ENCODE measurements at places on chromosomes 3 and 15.

GRCh38 chr3:14256561-14257342 lies 78.1 kb downstream of the LSM3 start:
- no peak for DNase-seq

DNA sequence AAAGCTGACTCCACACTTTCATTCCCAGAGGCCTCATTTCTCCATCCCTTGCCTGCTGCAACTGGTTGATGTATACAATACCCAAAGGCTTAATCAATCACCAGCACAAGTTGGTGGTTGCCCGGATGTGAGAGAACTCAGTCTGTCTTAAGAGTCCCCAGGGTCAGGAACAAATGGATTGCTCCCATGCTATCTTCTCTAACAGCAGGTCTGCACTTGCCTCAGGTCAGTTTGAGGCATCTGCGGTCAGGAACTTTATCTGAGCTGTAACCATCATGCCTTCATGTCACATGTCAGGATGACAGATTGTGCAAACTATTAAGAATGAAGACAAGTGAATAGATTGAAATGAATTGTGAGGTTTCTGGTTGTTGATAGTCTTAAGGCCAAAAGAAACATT lies 56.1 kb downstream of the BFSP2 start:
- DNase-seq, result no peak

GRCh38 chr3:31314258-31314657 lies 218.5 kb upstream of the STT3B start:
- no peak for DNase-seq

DNA sequence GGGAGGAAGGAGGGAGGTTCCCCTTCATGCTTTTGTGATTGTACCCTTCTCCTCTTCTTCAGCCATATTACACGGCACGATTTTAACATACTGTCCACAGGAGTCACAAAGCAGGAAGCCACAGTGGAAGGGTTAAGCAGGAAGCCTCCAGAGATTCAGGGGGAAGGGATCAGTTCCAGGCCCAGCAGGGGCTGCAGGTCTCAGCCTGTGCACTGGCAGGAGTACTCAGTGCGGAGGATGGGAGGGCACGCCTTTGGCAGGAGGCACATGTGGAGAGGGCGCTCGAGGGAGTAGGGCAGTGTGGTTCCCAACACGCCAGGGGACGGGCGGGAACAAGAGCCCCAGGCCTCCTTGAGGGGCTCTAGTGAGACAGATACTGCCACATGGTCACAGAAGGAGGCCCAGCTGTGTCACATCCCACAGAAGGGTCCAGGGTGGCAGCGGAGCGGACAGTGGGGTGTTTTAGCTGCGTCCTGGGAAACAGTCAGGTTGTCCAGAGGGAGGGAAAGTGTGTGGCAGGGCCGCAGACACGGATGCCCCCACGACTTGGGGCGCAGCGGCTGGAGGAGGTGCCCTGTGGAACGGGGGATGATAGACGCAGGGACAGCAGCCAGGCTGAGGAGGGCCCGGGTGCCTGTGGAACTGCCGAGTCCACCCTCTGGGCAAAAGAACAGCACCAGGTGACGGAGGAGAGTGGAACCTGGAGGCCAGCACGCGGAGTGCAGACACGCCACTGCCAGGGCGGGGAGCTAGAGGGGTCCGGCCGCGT lies 77.5 kb downstream of the CHSY1 start:
- DNase-seq, result no peak

DNA sequence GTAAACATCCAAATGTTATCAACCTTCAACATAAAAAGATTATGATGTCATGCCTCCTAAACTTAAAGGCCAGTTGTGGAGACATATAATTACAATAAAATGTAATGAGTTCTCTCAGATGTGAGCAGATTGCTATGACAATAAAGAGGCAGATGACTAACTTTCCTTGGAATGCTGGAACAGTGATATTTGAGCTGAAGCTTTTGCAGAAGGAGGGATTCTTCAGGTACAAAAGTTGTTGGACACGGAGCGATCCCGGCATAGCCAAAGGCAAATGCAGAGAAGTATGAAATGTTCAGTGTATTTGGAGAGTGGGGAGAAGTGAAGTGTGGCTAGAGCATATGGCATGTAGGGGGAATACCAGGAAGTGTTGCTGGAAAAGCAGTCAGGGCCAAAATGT lies 520.1 kb downstream of the FGF12 start:
- DNase-seq, result no peak

DNA sequence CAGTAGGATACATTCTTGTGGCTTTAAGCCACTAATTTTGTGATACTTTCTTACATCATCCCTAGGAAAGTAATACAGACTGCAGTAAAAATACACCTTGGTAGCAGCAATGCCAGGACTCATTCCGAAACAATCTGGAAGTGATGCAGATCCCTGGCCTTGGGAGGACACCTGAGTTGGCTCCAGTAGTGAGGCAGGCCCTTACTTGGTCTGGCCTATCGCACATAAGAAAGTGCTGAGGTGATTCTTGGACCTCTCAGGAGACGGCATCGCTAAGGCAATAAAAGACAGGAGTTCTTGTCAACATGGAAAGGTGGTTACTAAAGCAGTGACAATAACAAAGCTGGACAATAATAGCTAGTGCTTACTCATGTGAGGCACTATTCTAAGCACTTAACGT lies 126.5 kb downstream of the SUCNR1 start:
- DNase-seq, result no peak

GRCh38 chr3:151278230-151278629 lies at the start of gene P2RY14:
Gene P2RY14, minus strand, starts transcription at chr3:151278542. Its CDS starts 64,226 bp downstream, at chr3:151214316.
- no peak for DNase-seq

GRCh38 chr3:100335434-100335833 lies 877 bp downstream of the NIT2 start:
- DNase-seq, result no peak

DNA sequence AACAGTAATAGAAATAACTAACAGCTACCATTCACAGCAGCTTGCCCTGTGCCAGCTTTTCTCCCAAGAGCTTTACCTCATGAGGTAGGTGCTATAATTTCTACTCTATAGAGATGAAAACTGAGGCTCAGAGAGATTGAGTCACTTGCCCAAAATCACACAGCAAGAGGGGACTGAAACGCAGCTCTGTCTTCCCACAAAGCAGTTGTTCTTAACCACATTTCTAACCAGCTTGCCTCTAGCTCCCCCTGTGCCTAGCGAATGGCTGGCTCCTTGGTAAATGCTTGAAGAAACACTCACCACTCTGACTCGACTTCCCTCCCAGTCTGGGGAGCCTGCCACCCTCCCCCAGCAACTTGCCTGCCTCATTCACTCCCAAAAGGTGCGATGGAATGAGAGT lies 15.6 kb upstream of the TMEM40 start:
- DNase-seq, result no peak

DNA sequence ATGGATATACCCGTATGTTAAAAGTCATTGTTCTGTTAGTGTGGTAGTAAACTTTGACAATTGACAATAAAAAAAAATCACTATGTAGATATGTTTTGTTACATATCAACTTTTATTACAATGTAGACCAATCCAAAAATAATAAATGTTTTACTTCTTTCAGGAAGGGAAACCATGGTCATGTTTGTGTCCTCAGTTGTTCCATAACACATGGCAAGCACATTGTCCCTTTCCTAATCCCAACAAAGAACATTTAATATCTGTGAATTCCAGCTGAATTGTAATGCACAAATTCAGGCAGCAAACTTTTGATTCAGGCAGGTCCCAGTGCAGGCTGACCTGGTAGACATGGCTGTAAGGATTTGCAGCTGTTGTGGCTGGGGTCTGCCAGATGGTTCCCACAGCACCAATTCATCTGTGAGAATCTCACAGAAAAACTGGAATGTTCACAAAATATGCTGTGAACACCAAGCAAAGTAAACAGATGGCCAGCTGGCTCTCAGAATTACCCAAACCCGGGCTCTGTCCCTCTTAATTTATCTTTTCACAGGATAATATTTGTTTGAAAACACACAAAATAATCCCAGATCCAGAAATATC lies 1.9 kb upstream of the SPG21 start:
- no peak for DNase-seq

DNA sequence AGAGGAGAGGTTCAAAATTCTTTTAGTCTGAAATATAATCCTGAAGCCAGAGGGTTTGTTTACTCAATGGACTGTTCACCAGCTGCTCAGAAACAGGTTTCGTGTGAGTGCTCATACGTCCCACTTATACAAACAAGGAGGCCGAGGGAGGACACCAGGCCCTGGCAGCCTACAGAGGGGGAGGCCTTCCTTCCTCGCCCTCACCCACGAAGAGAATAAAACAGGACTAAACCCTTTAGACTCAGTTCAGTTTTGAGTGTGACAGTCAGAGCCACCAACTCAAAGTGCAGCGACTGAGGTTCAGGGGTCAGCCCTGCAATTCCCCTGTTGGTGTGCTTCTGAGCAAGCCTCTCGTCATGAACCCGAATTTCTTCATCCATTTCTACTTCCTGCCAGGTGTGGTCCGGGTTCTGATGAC lies 17.3 kb downstream of the FAM174B start:
- DNase-seq, result no peak

GRCh38 chr3:37494216-37494615 lies 319.8 kb upstream of the LRRFIP2 start:
- DNase-seq, result no peak

- no peak for DNase-seq
These were observed 1476.9 kb downstream of the SI start for GRCh38 chr3:163601426-163601825.

DNA sequence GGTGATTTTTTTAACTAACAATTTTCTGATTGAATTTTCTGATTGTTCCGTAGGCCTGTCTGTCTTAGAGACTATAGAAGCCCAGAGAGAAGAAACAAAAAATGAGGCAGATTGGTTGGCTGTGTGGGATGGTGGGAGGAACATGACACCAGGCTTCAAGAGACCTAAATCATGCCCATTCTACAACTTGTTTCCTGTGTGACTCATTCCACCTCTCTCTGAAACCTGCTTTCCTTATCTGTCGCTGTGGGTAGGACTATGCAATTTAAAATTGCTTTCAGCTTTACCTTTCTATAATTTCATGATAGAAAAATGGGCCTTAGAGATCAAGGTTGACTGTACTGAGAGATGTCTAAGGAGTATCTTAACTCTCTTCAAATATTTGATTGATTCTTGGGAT lies 44.5 kb downstream of the OXNAD1 start:
- DNase-seq, result no peak

DNA sequence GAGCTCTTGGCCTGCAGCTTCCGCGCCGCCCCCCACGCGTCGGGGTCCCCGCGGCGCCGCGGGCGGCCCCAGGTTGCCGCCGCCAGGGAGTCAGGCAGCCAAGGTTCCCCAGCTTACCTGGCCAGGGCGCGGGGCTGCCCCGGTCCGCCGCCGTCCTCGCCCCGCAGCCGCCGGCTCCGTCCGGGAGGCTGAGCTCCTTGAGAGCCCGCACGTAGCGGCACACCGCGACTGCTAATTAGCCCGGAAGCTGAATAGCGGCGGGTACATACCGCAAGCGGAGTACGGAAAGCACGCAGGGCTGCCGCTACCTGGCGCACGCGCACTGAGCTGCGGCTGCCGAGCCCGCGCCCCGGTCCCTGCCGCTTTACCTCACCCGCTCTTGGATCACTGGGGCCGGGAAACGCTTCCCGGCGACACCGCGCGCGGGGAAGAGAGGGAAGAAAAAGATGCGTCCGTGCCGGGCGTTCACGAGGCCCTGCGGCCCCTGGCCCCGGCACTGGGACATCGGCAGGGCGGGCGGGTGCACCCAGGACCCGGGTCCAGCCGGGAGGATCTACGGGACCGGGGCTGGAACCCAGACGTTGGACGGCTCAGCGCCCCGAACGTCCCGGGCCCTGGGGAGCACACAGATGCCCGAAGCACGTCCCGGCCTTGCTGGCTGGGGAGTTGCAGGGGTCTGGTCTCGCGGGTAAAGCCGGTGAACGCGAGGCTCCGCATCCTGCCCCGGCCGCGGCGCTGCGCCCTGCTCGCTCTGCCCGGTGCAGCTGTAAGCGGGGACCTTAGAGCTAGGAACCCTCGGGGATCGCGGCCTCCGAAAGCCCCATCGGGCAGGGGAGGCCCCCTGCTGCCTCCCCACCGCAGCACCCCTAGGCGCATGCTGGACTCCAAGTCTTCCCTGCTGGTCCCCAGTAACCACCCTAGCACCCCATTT lies at the start of gene GOLGA8B:
GOLGA8B (minus strand) TSS at position 253 of the 931 bp plus-strand sequence. CDS start 47,739 bp downstream, outside the sequence.
- DNase-seq, result peak; percentile 41

- DNase-seq, result no peak
These were observed 4.3 kb downstream of the PLEKHO2 start for GRCh38 chr15:64845831-64846595.

DNA sequence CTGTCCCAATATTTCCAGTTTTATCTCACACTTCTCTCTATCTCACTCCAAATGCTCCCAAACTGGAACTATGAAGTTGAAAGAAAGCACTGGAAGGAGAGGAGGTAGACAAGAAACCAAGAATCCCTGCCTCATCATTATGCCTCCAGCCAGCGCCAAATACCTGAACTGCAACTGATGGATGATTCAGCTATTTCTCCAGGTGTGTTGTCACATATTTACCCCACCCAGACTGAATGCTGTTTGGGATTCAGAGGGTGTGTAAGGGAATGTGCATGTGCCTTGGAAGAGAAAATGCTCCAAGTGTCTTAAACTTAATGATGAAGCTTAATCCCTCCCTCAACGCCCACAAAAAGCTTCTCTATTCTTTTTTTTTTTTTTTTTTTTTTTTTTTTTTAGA lies 269.5 kb upstream of the ATP11B start:
- no peak for DNase-seq

DNA sequence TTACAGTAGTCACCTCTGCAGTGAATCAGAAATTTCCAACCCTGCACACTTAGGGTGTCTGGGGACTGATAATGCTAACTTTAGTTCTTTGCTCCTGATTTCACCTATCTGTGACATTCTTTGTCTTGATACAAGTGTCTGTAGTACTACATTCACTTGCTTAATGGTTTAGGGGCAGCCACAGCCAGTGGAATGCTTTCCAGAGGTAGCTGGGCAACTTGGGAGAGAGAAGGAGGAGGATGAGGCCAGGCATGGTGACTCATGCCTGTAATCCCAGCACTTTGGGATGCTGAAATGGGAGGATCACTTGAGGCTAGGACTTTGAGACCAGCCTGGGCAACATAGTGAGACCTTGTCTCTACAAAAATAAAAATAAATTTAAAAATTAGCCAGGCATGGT lies 8.5 kb downstream of the BAHD1 start:
- DNase-seq, result no peak

- DNase-seq, result no peak
These were observed 399.4 kb downstream of the SHQ1 start for GRCh38 chr3:72448858-72449257.

DNA sequence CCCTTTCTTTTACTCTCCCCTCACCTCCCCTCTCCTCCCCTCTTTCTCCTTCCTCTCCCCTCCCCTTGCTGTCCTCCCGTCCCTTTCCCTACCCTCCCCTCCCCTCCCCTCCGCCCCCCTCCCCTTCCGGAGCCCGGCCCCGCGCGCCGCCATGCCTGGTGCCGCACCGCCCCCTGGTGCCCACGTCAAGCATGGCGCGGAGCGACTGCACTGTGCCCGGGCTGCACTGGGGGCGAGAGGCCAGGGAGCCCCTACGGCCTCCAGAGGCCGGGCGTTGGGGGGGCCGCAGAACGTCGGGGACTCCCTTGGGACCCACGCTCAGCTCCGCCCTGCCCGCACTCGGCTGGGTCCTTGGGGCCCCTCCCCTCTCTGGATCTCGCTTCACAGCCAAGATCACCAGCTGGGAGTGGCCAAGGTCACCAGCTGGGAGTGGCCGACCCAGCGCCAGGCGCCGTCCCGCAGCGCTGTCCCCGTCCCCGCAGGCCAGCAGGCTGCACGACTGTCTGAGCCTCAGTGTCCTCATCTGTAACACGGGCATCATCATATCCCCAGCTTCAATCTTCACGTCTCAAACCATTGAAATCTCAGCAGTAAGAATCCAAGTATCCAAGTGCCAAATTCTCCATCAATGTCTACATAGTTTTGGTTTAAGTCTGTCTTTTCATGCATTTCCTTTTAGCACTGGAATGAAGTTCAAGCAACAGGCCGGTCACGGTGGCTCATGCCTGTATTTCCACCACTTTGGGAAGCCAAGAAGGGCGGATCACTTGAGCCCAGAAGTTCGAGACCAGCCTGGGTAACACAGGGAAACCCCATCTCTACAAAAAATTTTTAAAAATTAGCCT lies 42.5 kb downstream of the TPRA1 start:
- peak; percentile 65 for DNase-seq

All from hypothalamus (tissue), 51 donors.